RWPE2 (cell line): ENCODE measurements at places on chromosomes 3 and 15.

- DNase-seq, result no peak
Measured at GRCh38 chr3:185093116-185093515, 59.7 kb downstream of the C3orf70 start.

- DNase-seq, result no peak
Measured at GRCh38 chr15:52066842-52067544, 45.6 kb downstream of the BCL2L10 start.

DNA sequence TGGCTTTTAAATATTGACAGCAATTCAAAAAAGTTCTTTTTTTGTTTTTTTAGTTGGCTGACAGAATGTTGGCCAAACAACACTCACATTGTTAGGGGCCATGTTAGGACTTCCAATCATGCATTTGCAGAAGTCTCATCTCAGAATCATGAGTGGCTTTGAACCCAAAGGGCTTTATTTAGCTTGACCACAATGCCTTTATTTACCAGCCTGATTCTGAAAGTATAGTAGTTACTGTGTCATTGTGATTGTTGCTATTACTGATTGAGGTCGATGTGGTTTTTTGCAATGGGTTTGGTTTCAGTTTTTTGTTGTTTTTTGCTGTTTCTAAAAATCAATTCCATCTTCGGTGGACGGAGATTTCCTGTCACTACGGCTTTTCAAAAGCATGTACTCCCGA is 7.2 kb downstream of the GLDN start:
- no peak for DNase-seq

DNA sequence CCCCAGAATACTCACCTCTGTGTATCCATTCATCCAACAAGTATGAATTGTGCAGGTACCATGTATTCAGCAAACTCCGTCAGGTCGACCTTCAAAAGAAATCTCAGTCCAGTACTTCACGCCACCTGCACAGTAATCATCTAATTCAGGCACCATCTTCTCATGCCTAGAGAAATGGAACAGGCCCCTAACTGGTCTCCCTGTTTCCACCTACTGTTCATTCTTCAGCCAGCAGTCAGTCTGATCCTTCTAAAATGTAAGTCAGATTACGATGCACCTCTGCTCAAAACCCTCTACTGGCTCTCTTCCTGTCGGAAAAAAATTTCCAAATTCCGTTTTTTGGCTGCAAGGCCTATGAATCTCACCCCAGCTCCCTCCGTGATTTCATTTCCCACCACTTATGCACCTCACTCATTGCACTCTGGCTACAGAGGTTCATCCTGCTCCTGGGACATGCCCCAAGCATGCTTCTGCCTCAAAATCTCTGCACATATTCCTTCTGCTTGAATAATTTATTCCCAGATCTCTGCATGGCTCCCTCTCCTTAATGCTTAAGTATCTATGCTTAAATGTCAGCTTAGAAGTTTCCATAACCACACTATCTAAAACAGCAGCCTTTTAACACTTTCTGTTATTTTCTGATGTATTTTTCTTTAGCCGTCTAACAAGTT is 47.5 kb upstream of the PPP2R3A start:
- no peak for DNase-seq

DNA sequence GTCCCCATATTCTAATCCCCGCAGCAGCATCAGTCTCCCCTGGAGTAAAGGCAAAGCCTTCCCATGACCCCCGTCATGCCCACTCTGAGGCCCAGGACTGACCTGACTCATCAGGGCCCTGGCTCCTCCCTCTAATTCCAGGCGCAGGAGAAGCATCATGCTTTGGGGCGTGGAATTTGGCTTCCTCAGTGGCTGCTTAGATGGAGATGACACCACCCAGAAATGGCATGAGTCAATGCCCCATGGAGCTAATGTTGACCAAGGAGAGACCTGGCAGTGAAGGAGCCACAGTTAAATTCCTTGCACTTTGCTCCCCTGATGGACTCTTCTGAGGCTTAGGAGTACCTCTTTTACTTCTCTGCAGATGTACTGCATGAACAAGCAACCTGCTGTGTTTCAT is 204.2 kb upstream of the PROK2 start:
- DNase-seq, result no peak

DNA sequence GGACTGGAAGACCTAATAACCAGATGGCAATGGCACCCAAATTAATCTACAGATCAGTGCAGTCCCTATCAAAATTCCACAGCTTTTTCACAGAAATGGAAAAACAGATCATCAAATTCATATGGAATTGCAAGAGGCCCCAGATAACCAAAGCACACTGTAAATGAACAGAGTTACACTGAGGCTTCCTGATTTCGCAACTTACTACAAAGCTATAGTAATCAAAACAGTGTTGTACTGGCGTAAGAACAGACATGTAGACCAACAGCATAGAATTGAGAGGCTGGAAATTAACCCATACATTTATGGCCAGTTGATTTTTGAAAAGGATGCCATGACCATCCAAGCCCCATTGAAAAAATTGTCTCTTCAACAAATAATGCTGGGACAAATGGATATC is 16.2 kb downstream of the XPC start:
- DNase-seq, result no peak

DNA sequence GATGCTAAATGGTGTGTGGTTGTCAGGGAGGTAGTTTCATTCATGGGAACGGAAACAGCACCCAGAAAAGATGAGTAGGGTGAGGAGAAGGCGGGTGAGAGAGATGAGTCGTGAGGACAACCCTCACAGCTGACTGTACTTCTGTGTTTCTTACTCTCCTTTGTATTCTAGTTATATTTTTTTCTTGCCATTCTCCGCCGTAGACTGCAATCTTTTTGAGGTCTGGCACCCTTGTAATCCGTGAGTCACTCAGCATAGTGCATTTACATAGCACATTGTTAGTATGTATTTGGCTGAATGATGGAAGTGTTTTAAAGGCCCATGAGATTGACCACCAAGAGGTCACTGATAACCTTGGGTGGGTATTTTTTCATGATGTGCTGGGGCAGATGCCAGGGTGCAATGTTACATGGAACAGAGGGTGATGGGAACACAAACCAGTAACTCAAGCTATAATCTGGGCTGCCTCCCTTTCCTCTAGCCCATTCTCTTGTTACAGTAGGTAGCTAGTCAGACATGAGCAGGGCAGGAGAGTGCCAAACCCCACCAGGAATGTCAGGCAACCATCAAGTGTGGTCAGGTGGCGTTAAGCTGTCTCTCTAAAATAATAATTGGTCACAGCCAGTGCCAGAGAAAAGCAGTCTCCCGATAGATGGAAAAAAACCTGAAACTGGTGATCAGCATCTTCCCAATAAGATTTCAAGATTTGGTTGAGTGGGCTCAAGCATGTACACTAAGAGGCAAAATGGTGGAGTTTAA is 18.8 kb upstream of the DGKG start:
- DNase-seq, result no peak
